ENCODE measurements at places on chromosomes 5 and 9.

- peak; percentile 67 for DNase-seq
Observed at GRCh38 chr9:36980148-36980974, 53.7 kb downstream of the PAX5 start.

DNA sequence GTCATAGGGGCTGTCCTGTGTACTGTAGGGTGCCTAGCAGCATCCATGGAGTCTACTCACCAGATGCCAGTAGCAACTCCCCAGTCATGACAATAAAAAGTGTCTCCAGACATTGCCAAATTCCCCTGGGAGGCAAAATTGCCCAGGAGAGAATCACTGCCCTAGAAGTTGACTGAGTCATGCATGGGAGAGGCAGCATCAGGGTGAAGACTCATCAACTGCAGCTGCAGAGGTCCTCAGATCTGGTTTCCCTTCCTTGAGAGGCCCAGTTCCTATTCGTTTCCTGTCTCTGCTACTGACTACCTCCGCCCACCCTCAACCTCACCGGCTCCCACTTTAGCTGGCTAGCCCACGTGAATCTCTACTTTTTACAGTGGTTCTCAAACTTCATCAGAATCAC, 88.6 kb upstream of the AGXT2 start:
- no peak for DNase-seq

DNA sequence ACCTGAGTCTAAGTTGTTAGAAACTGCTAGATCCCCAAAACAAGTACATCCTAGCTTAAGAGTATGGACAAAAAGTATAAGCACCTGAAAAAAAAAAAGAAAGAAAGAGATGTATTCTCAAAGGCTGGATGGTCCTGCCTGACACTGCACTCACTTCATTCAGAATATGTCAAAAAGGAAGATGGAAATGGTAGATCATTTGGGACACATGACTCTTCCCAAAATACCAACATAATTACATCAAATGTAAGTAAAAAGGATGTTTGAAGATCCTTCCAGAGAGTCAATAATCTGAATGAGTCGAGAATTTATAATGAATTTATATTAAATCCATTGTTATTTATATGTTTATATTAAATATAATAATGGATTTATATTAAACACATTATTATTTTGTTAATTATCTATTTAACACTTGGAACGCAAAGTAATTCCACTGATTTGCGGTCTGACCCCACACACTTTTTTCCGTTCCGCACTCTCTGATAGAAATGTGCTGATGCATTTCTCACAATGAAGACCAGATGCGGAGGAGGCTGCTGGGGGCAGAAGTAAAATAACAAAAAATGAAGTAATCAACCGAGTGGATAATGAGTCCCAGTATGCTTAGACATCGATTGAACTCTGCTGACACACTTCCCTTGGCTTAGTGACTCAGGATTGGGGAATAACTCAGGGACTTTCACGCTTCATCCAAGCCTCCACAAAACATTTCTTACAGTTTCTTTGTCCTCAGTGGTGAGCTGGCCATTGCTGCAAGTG, 201.2 kb downstream of the ADAMTS12 start:
- DNase-seq = no peak

DNA sequence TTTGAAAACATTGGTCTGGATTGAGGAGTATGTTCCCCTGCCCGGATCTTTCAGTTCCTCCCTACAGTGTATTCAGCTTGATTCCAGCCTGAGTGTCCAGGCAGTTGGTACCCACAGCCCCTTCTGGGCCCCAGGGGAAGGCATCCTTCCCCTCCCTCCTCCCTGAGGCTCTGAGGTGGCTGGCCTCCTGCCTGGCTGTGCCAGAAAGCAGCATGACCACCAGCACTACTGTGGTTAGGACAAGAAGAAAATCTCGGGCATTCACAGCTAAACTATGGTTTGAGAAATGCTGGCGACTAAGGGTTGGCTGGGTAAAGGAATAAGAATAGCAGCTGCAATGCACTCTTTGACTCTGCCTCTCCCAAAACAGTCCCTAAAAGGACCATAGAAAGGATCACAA, 84.6 kb upstream of the LIFR start:
- no peak for DNase-seq
